ENCODE measurements at places on chromosomes 6 and 20.
A peak's percentile ranks its signal among the peaks of the same experiment; 100 is the strongest.

GRCh38 chr20:7437311-7437710 is 502.9 kb downstream of the HAO1 start:
- no peak for DNase-seq

DNA sequence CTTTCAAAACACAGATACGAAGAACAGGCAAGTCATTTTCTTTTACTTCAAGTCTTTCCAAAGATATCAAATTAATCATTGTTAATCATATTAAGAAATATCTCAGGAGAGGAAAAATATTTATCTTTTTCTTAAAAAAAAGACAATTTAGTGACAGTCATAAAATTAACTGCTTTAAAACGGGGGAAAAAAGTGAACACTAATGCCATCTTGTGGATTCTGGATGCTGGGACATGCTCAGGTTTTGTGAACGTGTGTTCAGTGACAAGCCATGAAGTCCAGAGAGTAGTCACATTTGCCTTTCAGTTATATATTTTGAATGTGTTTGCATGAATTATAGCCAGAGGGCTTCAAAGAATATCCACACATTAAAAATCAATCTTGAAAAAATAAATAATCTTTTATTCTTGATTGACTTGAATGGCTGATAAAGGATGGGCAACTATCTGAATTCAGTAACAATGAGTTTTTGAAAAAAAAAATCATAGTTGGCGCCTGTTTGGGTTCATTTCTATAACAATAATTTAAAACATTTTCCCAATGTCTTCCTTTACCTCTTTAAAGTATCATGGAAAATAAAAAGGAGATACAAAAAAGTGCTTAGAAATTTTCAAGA is 74.7 kb upstream of the NOX3 start:
- DNase-seq = peak; percentile 20

- DNase-seq = no peak
These were observed 8.7 kb downstream of the SASH1 start for GRCh38 chr6:148351309-148351708.

DNA sequence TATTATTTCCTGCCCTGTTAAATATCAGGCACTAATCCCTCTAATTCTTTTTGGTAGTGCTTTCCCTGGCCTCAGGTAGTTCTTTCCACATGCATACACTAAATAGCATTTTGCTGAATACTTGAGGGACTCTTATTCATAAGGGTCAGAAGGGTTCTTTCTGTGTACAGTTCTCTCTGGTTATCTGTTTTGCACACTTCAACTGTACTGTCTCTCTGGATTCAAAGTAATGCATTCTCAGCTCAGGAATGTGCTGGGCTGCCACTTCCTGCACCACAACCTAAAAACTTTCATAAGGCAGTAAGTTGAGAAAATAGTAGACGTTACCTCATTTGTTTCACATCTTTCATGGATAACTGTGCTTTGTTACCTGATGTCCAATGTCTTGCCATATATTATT is 32.1 kb downstream of the C6orf141 start:
- no peak for DNase-seq

DNA sequence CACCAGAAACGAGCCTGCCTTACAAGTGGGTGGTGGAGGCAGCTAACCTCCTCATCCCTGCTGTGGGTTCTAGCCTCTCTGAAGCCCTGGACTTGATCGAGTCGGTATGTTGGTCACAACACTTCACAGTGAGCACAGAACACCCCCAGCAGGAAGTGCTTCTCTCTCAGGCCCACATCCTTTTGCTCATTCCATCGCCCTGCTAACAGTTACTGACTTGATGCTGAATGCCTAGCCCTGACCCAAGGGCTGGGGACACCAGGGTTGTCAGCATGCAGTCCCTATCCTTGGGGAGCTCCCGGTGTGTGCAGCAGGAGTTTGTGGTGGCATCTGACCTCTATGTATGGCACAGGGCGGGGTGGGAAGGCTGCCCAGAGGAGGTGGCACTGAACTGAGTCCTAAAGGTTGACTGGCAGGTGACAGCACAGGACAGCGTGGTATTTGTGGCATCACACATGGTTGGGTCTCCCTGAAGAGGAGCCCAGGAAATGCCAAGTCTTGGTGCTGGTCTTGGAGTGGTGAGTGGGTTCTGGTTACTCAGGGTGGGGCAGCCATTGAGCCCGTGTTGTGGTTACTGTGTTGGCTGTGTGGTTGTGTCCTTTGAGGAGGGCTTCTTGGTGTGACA is 26.7 kb downstream of the GTSF1L start:
- no peak for DNase-seq

- DNase-seq = no peak
These were observed 92.8 kb upstream of the RNF217 start for GRCh38 chr6:124869416-124869815.

DNA sequence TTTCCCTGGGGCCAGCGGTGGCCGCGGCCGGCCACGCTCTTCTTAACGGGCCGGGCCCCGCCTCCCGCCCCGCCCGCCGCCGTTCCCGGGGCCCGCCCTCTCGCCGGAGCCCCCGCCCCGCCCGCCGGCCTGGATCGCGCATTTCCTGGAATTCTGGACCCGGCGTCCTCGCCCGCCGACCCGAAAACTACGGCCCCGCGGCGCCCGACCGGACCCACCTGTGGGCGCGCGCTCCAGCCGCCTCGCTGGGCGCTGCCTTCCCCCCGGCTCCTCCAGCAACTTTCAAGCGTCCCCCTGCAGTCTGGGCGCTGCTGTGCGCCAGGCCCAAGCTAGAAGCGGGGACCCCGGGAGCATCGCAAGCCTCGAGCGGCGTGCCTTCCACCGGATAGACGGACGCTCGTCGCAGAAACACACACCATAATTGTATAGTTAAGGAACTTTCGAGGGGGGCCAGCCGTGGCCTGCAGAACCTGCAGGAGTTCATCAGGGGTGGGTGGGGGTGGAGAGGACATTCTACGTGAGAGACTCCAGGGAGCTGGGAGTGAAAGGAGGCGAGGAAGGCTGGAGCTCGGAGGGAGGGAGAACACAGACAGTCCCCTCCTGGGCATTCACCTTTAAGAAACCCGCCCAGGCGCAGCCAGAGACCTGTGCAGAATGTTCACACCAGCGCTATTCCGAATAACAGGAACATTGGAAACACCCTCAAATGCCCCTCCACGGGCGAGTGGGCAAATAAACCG is at the start of gene ADA:
Gene ADA (minus strand): TSS at position 16 of the 740 bp plus-strand sequence. CDS start 92 bp downstream, outside the sequence.
- no peak for DNase-seq

GRCh38 chr6:88499436-88499835 is 333.3 kb upstream of the CNR1 start:
- DNase-seq = no peak

DNA sequence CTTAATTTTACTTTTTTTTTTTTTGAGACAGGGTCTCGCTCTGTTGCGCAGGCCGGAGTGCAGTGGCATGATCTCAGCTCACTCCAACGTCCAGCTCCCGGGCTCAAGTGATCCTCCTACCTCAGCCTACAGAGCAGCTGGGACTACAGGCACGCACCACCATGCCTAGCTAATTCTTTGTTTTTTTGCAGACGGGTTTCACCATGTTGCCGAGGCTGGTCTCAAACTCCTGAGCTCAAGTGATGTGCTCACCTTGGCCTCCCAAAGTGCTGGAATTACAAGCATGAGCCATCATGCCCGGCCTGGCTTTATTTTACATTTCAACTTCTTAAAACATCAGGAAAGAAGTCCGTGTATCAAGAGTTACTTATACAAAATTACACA is 5.7 kb downstream of the OSER1 start:
- DNase-seq = no peak

GRCh38 chr6:136775548-136775947 is 16.7 kb downstream of the MAP3K5 start:
- no peak for DNase-seq

GRCh38 chr20:35342154-35342769 is 50.0 kb upstream of the FAM83C start:
- DNase-seq = no peak

DNA sequence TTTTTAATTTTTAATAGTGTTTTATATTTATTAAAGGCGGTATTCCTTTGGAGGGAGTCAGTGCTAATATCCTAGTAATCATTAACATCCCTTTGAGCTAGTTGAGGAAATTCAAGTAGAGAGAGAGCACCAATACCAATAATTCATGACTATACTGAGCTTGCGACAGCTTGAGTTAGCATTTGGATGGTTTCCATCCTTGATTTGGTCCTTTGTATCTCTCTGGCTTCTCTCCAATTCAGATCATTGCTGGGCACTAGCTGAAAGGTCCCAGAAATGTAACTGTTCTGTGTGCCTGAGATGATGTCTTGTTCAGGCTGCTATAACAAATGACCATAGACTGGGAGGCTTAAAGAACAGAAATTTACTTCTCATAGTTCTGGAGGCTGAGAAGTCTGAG is 77.0 kb downstream of the RNF144B start:
- no peak for DNase-seq

GRCh38 chr20:62309947-62310756 is 7.4 kb downstream of the ADRM1 start:
- no peak for DNase-seq

DNA sequence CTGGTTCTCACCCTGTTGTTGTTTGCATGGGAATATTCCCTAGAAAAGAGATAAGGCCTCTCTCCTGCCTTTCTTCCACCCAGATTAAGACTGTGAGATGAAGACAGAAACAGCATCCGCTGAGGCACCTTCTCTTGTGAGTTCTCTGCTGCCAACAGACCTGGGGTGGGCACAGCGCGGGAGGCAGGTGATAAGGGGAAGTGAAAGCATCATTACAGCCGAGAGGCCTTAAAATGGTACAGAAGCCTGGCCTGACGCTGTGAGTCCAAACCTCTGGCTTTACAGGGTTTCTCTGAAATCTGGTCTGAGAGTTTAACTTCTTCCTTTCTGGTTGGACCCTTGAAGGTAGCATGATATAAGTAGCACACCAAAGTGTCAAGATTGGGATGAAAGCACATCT is 21.0 kb upstream of the IYD start:
- no peak for DNase-seq

DNA sequence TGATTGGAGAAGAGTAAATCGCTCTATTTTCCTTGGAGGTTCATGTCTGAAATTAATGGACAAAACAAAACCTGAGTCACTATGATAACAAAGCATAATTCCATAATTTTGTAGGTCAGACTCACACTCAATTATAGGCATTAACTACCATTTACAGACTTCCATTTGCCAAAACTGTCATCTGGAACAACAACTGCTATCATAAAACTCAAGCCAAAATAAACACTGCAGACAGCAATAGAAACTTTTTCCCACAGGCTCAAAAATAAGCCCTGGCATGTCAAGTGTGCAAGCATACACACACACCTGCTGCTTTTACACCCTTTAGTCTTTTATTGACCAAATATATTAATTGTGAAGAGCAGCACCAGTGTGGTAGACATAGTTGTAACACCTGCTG is 7.1 kb downstream of the MRPS10 start:
- no peak for DNase-seq

DNA sequence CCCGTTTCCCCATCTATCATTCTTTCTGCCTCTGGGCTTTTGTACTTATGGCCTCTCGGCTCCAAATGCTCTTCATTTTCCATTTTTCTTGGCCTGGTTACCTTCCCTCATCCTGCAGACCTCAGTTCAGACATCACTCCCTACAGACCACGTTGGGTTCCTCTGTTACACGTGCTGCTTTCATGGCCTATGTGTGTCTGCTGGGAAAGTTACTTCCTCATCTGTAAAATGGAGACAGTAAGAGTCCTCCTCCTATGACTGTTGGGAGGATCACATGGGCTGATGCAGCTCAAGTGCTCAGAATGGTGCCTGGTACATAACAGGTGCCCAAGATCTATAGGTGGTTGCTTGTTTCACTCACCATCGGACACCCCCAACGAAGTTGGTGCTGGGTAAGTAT is 13.5 kb downstream of the KCNK17 start:
- no peak for DNase-seq

DNA sequence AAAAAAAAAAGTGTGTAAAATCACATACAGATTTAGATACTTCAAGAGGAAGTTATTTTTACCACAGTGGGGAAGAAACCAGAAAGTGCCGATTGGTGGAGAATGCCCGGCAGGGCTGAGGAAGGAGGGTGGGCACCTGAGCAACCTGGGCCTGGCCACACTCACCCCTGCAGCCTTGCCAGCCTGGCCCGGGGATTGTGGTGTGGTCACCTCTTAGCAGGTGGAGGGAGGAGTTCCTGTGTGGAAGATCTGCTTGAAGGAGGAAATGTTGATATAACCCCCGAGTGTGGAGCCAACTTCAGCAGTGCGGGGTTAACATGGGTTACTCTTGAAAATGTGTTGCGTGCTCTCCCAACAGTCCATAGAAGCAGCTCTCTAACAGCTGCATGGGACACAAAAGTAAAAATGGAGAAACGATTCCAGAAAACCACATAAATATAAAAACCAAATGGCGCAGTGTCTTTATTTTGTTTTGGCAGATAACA is 14.7 kb downstream of the UST start:
- no peak for DNase-seq

DNA sequence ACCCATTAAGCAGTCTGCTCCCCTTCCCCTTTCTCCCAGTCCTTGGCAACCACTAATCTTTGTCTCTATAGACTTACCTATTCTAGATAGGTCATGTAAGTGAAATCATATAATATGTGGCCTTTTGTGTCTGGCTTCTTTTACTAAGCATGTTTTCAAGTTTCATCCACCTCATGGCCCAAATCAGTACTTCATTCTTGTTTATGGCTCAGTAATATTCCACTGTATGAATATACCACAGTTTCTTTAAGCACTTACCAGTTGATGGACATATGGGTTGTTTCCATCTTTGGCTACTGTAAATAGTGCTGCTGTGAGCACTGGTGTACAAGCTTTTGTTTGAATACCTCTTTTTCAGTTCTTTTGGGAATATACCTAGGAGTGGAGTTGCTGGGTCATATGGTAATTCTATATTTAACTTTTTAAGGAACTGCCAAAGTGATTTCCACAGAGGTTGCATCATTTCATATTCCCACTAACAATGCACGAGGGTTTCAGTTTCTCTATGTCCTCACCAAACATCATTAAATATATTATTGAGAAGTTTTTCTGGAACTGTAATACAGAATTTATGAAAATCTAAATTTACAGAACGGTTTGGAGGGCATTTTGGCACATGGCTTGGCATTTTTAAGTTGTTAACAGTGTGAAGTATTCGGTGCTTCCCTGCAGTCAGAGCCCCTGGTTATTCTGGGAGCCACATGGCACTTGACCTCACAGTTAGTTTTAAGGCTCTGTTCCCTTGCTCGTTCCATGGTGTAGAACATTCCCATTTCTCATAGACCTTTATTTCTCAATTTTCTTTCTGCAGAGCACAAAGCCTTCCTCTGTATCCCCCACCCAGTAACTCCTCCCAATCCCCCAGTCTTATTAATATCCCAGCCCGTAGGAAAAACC is 27.0 kb upstream of the DTNBP1 start:
- DNase-seq = no peak

DNA sequence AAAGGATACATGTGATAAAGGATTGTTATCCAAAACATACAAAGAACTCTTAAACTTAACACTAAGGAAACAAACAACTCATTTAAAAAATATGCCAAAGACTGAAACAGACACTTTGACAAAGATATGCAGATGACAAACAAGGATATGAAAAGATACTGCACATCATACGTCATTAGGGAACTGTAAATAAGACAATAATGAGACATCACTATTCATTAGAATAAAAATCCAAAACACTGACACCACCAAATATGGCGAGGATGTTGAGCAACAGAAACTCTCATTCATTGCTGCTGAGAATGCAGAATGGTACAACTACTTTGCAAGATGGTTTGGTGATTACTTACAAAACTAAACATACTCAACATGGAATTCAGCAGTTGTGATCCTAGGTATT is 156.5 kb upstream of the FOXA2 start:
- no peak for DNase-seq

Data from SK-N-DZ (cell line).